Activated CD4-positive, alpha-beta T cell treated with anti-CD3 and anti-CD28 coated beads for 36 hours (primary cell): ENCODE measurements at places on chromosomes 4 and X. TPM values are rescaled to one million over a fixed set of nuclear protein-coding genes. Genes with fewer than 3 reads are reported as not detected.

DNA sequence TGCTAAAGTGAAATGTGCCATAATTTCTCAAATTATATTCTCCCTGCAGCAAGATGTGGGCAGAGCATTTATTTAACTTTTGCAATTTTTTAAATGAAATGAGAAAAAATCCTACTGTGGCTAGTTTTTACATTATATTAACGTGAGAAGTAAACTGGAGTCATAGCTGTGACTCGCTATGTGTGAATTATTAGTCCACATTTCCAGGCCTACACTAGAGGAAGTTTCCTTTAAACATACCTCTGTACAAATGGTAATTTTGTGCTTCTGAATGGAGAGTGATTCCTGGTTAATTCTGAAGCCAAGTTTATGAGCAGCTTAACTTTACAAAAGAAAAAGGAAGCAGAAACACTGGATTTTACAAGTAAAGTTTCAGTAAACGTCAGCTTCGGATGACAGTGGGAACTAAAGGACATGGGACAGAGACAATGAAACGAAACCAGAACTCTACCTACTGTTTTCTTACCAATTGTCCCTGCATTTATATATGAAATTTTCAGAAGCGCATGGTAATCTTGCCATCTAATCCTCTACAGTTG lies 72.4 kb downstream of the FBXO8 start:
- no peak for DNase-seq

The SAGE1 gene
- total RNA-seq, result not detected

GRCh38 chrX:153519569-153520286 lies 2.3 kb downstream of the ATP2B3 start:
- no peak for DNase-seq

The LUZP4 gene
- not detected for total RNA-seq

DNA sequence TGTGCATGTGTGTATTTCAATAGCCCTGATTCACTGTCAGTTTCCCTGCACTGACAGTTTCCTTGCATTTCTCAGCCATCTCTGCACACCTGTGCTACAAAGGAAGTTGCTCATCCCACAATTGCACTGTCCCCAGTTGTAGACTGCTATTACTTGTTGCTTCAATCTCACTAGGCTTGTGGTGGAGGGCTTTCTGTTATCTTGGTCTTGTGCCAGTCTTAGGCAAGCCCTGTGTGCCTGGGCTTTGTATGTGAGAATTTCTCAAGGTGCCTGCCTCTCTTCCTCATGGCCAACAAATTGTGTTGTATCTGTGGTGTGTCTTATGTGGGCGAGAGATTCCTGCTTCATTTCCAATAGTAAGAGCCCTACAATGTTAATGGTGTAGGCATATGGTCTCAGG lies 467.4 kb downstream of the GRIA2 start:
- no peak for DNase-seq

The COL4A6 gene
- not detected for total RNA-seq

DNA sequence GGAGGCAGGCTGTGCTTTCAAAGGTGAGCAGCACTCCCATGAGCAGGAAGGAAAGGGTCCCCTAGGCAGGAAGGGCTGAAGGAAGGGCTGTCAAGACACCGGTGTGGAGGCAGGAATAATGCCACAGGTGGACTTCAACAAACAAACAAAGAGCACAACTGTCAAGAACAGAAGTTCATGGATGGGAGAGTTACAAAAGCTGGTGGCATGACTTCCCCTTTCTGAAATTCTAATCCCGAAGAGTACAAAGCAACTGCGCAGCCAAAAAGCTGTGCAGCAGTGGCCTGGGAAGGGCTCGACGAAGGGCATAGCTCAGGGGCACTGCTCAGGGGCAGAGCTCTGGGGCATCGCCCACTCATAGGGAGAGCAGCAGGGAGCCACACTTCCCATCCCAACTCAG lies 582.3 kb upstream of the DIPK2B start:
- DNase-seq, result no peak

The USP38 gene
- total RNA-seq, result 17.4 TPM

DNA sequence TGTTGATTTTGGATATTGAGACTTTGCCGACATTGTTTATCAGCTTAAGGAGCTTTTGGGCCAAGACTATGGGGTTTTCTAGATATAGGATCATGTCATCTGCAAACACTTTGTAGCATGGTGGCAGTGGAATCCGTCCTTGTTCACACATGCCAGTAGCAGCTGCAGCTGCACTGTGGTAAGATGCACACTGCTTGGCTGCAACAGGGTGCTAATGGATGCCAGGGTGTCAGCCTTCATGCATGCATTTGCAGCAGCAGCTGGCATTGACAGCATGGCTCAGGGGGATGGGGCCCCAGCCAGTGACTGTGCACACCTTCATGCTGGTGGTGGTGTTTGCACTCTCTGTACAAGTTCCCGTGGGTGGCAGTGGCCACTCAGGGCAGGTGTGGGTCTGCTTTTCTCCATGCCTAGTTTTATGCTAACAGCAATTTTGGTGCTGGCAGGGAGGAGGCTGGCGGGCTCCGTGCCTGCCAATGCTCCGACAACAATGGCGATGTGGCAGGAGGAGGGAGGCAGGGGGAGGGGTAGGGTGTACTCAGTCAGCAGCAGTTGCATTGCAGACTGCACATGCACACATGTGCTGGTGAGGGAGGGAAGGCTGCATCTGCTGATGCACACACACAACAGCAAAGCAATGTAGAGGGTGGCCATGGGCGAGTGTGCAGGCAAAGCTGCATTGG lies 37.5 kb downstream of the BEX3 start:
- no peak for DNase-seq

DNA sequence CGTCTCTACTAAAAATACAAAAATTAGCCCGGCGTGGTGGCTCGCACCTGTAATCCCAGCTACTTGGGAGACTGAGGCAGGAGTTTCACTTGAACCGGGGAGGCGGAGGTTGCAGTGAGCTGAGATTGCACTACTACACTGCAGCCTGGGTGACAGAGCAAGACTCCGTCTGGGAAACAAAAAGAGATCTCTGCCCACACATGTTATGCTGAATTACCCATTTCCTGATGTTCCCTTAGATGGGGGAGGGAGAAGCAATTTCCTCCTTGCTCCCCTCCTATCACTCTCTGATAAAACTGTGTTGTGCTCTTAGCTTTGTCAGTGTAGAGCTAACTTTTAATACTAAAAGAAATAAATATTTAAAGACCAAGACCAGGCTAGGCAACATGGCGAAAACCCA lies 102.5 kb downstream of the LARP7 start:
- DNase-seq, result no peak

The CYBB gene
- not detected for total RNA-seq

The TLL1 gene
- not detected for total RNA-seq

DNA sequence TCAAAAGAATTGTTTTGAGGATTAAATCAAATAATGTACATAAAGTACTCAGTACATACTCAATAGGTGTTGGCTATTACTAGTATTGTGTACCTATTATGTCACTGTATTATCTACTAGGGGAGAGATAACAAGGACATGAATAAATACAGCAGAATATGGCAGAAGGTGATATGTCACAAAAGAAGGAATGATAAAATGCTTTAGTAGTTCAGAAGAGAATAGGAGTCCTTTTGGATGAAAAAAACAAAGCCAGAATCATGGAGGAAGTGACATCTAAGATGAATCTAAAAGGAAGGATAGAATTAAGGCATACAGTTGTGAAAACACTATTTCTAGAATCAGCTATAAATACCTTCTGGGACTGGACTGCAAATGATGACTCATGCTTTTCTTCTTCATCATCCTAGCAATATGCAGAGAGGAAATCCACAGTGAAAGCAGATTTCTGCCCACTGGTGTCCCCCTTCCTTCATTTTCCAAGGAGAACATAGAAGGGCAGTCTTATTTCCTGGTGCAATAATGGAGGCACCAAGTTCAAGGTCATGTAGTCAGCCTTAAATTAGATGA lies 98.7 kb downstream of the GLUD2 start:
- DNase-seq, result no peak

GRCh38 chr4:17494258-17495190 lies 17.4 kb downstream of the QDPR start:
- peak; percentile 48 for DNase-seq

The PDLIM3 gene
- total RNA-seq, result not detected

- no peak for DNase-seq
Measured at GRCh38 chr4:172155838-172156345, 342.7 kb downstream of the GALNTL6 start.
